ENCODE measurements at places on chromosomes 11 and 22. TPM values are rescaled to one million over a fixed set of nuclear protein-coding genes. Genes with fewer than 3 reads are reported as not detected.
A peak's percentile ranks its signal among the peaks of the same experiment; 100 is the strongest.

DNA sequence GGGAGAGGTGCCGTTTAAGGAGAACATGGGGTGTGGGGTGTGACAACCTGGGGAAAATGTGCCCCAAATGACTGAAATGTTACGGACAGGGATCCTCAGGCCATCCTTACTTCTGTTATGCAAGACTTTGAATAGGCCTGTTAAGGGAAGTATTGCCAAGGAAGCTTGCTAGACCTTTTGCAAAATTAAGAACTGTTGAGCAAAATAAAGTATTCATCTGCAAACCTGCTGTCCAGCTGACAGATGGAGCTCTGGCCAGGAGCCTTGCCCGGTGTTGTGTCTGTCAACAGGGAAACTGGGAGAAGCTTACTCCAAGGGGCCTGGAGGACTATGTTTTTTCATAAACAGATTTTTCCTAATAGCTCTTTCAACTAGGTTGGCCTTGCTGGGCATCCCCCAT lies 48.0 kb downstream of the FAT3 start:
- H3K27ac ChIP-seq: no peak overlapping the region
- H3K4me3 ChIP-seq: no peak overlapping the region
- no peaks in the 10 kb centered on the region for H3K4me1 ChIP-seq
- H3K36me3 ChIP-seq: no peaks in the 10 kb centered on the region
- no peak for DNase-seq

- H3K4me3 ChIP-seq: no peak overlapping the region
- DNase-seq: no peak
- H3K4me1 ChIP-seq: no peaks in the 10 kb centered on the region
- H3K36me3 ChIP-seq: no peaks in the 10 kb centered on the region
- no peak overlapping the region for H3K27ac ChIP-seq
These were observed 27.7 kb upstream of the MUC5B start for GRCh38 chr11:1194977-1195681.

GRCh38 chr11:58471892-58472291 lies 29.9 kb upstream of the OR5B12 start:
- H3K27ac ChIP-seq: no peak overlapping the region
- no peaks in the 10 kb centered on the region for H3K36me3 ChIP-seq
- DNase-seq: no peak
- H3K4me1 ChIP-seq: no peaks in the 10 kb centered on the region
- H3K27me3 ChIP-seq: no peaks in the 10 kb centered on the region
- H3K4me3 ChIP-seq: no peak overlapping the region

GRK3 gene
- total RNA-seq: 18.1 TPM

CKAP5 gene
- 12.5 TPM for total RNA-seq

- peak; percentile 83 for DNase-seq
- peak within 1 kb of the TSS; percentile 67 for H3K27ac ChIP-seq
- peaks cover 5% of the 10 kb centered on the region for H3K4me1 ChIP-seq
- H3K36me3 ChIP-seq: no peaks in the 10 kb centered on the region
These were observed at the start of gene KLHL22 for GRCh38 chr22:20494978-20495860. Gene KLHL22, minus strand, starts transcription at chr22:20495795. Its CDS starts 6,584 bp downstream, at chr22:20489211.

- DNase-seq: no peak
- peaks cover 5% of the 10 kb centered on the region for H3K4me1 ChIP-seq
- H3K4me3 ChIP-seq: no peak overlapping the region
- no peaks in the 10 kb centered on the region for H3K27me3 ChIP-seq
- H3K36me3 ChIP-seq: no peaks in the 10 kb centered on the region
- H3K27ac ChIP-seq: no peak overlapping the region
These were observed 15.7 kb upstream of the IL10RA start for GRCh38 chr11:117970400-117971024.

SERHL2 gene
- 0.41 TPM for total RNA-seq

MMP7 gene
- total RNA-seq: 30.9 TPM

KCNA4 gene
- total RNA-seq: not detected

- H3K4me3 ChIP-seq: no peak overlapping the region
- no peak for DNase-seq
- no peaks in the 10 kb centered on the region for H3K27me3 ChIP-seq
These were observed 17.1 kb upstream of the SYTL2 start for GRCh38 chr11:85827748-85828639.

- H3K27me3 ChIP-seq: no peaks in the 10 kb centered on the region
- no peak for DNase-seq
- no peaks in the 10 kb centered on the region for H3K4me1 ChIP-seq
- H3K27ac ChIP-seq: no peak overlapping the region
These were observed 102.6 kb downstream of the RELT start for GRCh38 chr11:73478737-73479347.

All from pancreas (tissue), 10 donors.